ENCODE measurements at places on chromosomes 13 and 19.

DNA sequence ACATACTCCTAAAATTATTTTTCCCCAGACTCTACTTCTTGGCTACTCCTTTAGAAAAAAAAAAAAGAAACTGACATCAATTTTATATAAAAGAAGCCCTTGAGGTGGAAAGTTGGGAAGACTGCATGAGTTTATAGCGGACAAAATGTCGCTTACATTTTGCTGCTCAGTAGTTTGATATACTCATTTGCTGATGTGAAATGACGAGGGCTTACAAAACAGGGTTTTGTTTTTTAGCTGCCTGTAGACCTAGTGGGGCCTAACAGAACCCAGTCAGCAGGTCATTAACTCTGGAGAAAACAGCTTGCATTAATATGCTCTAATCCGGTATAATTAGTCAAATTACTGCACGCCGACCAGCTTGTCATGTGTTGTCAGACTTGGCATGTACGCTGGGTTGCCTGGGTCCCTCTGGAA, 37.6 kb upstream of the MAB21L1 start:
- no peak for DNase-seq

DNA sequence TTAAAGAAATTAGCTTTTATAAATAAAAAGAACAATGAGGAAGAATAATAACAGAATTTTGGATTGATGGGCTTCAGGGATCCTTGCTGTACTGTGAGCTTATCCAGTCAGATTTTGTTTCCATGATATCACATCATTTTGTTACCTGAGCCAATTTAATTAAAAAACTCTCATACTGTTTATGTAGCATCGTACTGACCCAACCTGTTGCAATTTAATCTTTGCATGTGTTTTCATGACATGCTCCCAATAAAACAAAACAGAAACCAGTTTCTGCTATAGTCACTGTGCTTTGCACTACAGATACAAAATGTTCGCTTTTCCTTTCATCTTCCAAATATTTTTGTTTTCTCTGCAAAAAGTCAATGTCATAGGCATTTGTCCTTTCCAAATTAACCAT, 109.7 kb upstream of the RNF113B start:
- DNase-seq: no peak

- no peak for DNase-seq
Measured at GRCh38 chr13:43815204-43815603, 28.4 kb upstream of the ENOX1 start.

DNA sequence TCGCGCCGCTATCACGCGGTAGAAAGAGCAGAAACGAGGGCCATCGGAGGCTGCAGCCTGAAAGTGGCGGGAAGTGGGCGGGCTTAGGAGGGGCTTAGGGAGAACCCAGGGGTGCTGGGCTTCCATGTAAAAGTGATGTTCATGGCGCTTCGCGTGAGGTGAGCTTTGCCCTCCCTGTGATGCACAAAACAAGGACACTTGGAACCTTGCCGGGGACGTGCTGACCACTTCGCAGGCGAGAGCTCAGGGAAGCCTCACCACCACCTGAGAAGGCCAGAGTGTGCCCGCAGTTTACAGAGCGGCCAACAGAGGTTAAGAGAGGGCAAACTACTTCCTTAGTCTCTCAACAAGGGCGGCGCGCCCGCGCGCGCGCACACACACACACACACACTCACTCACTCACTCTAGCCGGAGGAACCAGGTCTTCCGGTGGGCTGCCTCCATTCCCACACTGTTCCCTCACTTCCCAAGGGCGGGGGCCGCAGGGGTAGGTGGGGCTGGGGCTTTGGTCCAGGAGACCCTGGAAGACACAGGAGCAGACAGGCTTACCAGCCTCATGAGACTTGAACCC, 651 bp downstream of the GAPDHS start:
- DNase-seq: no peak

- no peak for DNase-seq
Measured at GRCh38 chr13:93984876-93985275, 494.6 kb downstream of the DCT start.

DNA sequence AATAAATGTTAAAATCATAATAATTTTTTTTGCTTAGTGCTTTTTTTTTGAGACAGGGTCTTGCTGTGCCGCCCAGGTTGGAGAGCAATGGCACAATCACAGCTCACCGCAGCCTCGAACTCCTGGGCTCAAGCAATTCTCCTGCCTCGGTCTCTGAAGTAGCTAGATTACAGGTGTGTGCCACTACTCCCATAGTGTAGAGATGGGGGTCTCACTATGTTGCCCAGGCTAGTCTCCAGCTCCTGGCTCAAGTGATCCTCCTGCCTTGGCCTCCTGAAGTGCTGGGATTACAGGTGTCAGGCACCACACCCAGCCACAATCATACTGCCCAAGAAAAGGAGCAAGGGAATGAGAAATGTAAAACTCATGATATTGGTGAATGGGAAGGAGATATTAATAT, 5.1 kb downstream of the FBL start:
- no peak for DNase-seq

GRCh38 chr13:73943137-73943964, 190.9 kb downstream of the KLF12 start:
- DNase-seq: no peak

- DNase-seq: no peak
Measured at GRCh38 chr19:55082020-55082851, 6.6 kb downstream of the EPS8L1 start.

DNA sequence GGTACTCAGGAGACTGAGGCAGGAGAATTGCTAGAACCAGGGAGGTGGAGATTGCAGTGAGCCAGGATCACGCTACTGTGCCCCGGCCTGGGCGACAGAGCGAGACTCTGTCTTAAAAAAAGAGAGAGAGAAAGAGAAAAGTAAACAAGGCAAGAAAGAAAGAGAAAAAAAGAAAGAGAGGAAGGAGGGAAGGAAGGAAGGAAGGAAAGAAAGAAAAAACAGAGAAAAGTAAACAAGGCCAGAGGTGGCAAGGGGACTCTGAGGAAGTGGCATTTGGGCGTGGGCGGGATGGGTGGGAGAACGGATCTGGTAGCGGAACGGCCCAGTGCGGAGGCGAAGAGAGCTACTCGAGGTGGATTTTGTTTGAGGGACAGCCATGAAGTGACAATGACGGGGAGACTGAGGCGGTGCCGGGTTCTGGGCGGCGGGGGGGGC, 7.5 kb upstream of the ARRDC2 start:
- DNase-seq: no peak

- DNase-seq: no peak
Measured at GRCh38 chr19:10553943-10554381, 10.3 kb downstream of the ATG4D start.

GRCh38 chr19:29502581-29502850, 23.3 kb upstream of the VSTM2B start:
- DNase-seq: no peak

- no peak for DNase-seq
Measured at GRCh38 chr19:14809272-14810057, 25.5 kb downstream of the OR7A5 start.

DNA sequence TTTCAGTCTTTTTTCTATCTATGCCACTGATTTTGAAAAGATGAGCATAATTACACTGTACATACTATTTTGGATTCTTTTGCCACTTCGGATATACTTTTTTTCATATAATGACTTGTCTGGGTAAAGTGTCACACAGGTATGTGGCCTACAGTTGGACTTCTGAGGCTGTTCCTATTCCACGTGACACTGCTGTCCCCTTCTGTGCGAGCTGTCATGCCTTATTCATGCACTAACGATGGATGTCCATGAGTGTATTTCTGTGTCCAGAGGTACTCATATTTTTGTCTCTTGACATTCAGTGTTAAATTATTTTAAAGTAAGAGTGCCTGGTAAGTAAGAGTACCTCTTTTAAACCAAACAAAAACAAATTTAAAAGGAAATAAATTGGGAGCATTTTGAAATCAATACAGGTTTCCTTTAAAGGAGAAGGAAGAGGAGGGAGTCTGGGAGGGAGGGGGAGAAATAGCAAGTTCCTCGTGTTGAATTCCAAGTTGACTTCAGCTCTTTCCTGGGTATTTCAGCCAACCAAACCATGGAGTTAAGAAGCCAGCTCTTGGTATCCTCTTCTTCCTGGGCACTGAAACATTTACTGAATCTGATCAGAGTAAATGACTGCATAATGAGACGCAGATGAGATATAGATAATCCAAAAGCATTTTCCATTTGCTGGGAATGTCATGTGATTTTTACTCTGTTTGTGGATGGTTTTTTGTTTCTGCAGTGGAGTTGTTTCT, 61.3 kb downstream of the TNFRSF19 start:
- DNase-seq: no peak

GRCh38 chr19:19558055-19558454, 20.0 kb downstream of the CILP2 start:
- DNase-seq: no peak

DNA sequence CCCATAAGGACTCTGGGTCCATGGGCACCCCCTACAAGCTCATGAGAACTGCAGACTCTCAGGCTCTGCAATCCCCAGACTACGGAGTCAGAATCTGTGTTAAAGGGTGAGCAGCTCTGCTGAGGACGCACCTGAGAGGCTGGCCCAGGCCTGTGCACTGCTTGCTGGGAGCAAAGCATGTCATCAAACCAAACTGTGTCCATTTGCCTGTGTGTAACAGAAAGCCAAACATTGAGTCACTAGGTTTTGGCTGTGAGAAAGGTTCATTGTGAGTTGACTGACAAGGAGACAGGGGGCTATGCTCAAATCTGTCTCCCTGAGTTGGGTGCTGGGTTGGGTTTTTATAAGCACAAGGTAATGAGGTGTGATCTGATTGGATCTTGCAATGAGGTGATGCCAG, 22.1 kb upstream of the MTIF3 start:
- no peak for DNase-seq

- no peak for DNase-seq
Measured at GRCh38 chr19:57708641-57709361, at the start of gene ZNF154. Gene ZNF154 (minus strand): TSS chr19:57709204. CDS start chr19:57708971, 233 bp downstream.

DNA sequence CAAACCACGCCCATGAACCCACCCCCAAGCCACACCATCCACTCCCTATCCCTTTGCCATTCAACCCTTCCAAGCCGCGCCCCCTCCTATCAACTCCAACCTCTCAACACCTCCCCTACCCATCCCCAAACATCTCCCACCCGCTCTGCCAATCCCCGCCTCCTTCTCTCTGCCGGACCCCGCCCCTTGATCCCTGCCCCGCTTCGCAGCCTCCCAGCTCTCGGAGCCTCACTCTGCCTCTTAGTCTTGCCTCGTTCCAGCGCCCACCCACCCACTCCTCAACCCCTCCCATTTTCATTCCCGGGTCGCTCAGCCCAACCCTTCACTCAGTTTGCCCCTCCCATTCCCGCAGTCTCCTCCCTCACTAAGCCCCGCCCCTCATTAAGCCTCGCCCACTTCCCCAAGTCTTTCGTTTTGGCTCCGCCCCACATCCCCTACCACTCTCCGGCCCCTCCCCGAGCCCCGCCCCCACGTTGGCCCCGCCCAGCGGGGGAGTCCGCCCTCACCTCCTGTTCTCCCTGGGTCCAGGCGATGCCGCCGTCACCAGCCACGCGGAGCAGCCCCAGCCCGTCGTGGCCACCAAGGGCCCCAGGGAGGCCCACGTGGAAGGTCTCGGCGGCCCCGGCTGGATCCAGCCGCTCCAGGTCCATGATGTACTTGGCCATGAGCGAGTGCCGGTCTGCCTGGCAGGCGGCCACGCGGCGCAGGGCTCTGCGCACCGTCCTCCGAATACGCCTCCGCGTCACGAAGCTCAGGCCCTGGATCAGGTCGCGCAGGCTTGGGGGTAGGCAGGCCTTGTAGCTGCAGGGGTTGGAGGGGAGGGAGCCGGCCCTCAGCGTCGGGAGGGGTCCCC, 5.7 kb downstream of the JAK3 start:
- DNase-seq: peak; percentile 91

DNA sequence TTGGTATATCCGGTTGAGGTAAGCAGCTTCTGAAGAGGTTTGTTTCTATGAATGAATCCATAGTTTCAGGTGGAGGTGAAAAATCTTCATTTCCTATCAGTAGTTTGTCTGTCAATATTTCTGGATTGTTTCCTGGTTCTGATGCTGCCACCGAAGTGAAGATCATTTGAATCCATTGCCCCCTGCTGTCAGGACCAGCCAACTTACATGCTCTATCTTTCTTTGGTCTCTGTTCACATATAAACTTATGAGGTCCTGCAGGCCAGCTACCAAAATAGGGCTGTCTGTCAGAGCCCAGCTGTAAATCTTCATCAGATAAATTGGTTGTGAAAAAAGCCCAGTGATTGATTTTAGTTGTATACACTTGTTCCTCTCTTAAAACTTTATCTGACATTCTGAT, 15.2 kb upstream of the N4BP2L1 start:
- DNase-seq: peak; percentile 60

DNA sequence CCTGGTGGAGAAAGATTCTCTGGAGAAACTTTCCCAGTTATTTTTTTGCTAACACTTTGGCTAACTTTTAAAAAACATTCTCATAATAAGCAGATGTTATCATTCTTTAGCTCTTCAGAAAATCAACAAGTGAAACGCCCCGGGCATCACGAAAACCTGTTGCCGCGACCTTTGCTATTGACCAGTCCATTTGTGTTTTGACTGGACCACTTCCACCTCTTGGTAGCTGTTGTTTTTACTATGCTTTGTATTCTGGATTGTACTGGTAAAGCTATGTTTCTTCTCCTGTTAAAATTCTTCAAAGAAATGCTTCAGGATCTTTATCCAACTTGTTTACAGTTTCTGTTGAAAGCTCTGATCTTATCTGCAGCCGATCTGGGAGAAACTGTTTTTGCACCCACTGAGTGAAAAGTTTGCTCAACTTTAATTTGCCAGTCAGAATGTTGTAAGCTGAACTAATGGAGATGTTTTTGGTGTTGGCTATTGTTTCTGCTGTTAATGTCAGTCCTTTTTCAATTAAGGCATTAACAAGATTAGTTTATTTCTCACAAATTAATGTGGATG, 23.3 kb downstream of the UFM1 start:
- no peak for DNase-seq

GRCh38 chr13:112053744-112054615, 13.0 kb upstream of the SOX1 start:
- DNase-seq: no peak

- DNase-seq: no peak
Measured at GRCh38 chr19:17512574-17512939, 1.1 kb downstream of the PGLS start.

DNA sequence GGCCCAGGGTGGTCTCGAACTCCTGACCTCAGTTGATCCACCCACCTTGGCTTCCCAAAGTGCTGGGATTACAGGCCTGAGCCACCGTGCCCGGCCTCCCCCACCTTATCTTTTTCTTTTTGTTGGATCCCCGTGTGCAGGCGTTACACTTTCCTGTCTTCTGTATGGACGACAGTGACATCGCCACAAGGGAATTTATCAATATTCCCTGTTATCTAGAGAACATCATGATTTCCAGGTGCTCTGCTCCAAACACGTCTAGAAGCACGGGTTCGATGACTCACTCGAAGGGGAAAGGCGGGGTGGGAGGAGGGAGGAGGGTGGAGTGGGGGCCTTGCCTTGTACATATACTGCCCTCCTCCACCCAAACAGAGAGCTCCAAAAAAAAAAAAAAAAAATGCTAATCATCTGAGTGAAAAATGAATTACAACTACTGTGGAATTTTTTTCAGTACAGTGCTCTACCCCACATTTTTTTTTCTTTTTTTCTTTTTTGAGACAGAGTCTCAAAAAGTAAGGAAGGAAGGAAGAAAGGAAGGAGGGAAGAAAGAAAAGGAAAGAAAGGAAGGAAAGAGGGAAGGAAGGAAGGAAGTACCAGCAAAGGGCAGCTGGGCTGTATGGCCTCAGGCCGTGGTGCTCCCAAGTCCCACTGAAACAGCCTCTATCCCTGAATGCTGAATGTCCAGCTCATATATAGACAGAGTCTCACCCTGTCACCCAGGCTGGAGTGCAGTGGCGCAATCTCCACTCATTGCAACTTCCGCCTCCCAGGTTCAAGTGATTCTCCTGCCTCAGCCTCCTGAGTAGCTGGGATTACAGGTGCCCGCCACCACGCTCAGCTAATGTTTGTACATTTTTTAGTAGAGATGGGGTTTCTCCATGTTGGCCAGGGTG, 36.8 kb downstream of the INSR start:
- DNase-seq: no peak
